ENCODE measurements at places on chromosomes 2 and 18. TPM values are rescaled to one million over a fixed set of nuclear protein-coding genes. Genes with fewer than 3 reads are reported as not detected.

DNA sequence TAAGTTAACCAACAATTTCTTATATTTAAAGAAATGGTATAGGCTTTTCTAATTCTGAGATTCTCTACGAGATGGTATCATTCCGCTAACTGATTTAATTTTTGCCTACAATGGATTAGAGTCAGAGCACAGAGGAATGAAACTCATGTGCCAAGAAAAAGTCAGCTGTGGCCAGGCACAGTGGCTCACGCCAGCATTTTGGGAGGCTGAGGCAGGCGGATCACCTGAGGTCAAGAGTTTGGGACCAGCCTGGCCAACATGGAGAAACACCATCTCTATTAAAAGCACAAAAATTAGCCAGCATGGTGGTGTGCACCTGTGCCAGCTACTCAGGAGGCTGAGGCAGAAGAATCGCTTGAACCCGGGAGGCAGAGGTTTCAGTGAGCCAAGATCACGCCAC is 17.0 kb upstream of the TTN start:
- H3K27me3 ChIP-seq, result no peaks in the 10 kb centered on the region
- peak; percentile 75 for DNase-seq
- no peak overlapping the region for H3K4me3 ChIP-seq
- no peak overlapping the region for H3K27ac ChIP-seq
- H3K4me1 ChIP-seq, result no peaks in the 10 kb centered on the region

DNA sequence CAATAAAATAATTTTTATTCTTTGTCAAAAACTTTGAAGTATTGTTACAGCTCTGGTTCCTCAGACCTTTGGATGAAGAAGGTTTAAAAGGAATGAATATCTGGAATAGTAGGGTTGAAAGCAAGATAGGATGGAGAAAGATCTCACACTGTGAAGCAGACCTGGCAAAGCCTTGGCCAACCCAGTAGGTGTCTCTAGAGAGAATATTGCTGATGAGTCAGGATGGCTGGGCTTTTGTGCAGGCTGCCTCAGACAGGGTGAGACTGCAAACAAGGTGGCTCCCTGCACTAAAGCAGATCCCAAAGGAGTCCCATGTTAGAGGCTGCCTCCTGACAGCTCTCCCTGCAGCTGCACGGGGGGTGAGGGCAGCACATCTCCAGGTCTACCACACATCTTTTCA is 226.0 kb upstream of the ITGA4 start:
- H3K4me1 ChIP-seq, result no peaks in the 10 kb centered on the region
- no peaks in the 10 kb centered on the region for H3K36me3 ChIP-seq
- no peak overlapping the region for H3K27ac ChIP-seq
- no peaks in the 10 kb centered on the region for H3K27me3 ChIP-seq

DNA sequence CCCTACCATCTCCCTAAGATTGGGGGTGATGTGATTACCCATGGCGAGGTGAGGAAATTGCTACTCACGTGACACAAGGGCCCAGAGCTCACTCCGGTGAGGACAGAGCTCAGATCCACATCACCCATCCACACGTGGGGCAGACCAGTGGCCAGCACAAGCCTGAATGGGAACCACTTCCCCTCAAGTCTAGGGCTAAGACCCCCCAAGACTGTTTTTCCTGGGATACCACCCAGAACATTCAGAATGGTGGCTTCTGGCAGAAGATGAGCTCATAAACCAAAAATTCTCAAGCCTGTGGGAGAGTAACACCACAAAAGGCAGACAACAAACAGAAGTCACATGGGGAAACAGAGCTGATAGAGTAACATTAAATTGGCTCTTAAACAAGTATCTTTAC is 321.4 kb downstream of the ALK start:
- H3K4me1 ChIP-seq, result no peaks in the 10 kb centered on the region
- DNase-seq, result no peak
- H3K36me3 ChIP-seq, result no peaks in the 10 kb centered on the region
- H3K27ac ChIP-seq, result no peak overlapping the region
- H3K27me3 ChIP-seq, result no peaks in the 10 kb centered on the region

DNA sequence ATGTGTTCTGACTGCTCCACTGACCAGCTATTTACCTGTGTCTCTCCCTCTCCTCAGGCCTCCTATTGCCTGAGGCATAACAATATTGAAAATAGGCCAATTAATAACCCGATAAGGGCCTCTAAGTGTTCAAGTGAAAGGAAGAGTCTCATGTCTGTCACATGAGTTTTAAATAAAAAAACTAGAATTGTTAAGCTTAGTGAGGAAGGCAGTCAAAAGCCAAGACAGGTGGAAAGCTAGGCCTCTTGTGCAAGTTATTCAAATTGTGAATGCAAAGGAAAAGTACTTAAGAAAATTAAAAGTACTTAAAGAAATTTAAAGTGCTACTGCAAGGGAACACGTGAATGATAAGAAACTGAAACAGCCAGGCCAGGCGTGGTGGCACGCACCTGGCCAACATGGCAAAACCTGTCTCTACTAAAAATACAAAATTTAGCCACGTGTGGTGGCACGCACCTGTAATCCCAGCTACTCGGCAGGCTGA is 44.9 kb upstream of the TAF4B start:
- no peak overlapping the region for H3K4me3 ChIP-seq
- H3K36me3 ChIP-seq, result no peaks in the 10 kb centered on the region
- H3K27ac ChIP-seq, result no peak overlapping the region
- H3K27me3 ChIP-seq, result no peaks in the 10 kb centered on the region
- H3K4me1 ChIP-seq, result no peaks in the 10 kb centered on the region

- H3K36me3 ChIP-seq, result no peaks in the 10 kb centered on the region
- no peaks in the 10 kb centered on the region for H3K27me3 ChIP-seq
- no peak for DNase-seq
- no peak overlapping the region for H3K4me3 ChIP-seq
- H3K27ac ChIP-seq, result no peak overlapping the region
Measured at GRCh38 chr2:103991591-103991990, 862.3 kb upstream of the POU3F3 start.

DNA sequence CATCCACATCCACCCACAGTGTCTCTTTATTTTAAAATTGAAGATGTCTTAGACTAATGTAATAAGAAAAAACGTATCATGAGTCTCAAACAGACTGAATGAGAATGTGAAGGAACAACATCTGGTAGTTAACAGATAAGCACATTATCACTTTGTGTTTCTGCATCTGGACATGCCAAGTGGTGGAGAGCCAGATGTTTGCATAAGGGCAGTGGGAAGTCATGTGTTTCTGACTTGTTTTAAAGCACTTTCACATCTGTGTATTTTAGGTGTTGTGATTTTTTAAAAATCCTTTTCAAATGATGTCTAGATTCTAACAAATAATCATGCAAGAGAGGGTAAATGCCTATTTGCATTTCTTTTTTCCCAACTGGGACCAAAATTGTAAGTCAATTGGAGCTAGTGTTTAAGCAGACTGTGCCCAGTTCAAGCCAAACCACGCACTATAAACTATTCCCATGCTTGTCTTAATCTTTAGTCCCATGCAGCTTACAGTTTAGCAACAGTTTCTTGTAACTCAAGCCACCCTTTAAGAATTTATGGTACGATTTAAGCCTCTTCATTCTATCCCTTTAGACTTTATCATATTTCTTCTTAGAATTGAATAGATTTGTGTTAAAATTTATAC is 272.7 kb upstream of the DOK6 start:
- no peak for DNase-seq
- no peaks in the 10 kb centered on the region for H3K36me3 ChIP-seq
- no peak overlapping the region for H3K27ac ChIP-seq
- no peaks in the 10 kb centered on the region for H3K4me1 ChIP-seq

DNA sequence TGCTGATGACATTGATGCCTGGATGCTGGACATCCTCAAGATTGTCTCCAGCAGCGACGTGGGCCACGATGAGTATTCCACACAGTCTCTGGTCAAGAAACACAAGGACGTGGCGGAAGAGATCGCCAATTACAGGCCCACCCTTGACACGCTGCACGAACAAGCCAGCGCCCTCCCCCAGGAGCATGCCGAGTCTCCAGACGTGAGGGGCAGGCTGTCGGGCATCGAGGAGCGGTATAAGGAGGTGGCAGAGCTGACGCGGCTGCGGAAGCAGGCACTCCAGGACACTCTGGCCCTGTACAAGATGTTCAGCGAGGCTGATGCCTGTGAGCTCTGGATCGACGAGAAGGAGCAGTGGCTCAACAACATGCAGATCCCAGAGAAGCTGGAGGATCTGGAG is 94.1 kb upstream of the EML6 start:
- H3K4me1 ChIP-seq, result no peaks in the 10 kb centered on the region
- H3K27me3 ChIP-seq, result no peaks in the 10 kb centered on the region
- no peak overlapping the region for H3K27ac ChIP-seq
- H3K36me3 ChIP-seq, result peaks cover 26% of the 10 kb centered on the region

- H3K4me3 ChIP-seq, result no peak overlapping the region
- H3K27ac ChIP-seq, result no peak overlapping the region
- no peaks in the 10 kb centered on the region for H3K27me3 ChIP-seq
- DNase-seq, result no peak
Measured at GRCh38 chr18:66813138-66813537, 209.2 kb upstream of the CDH19 start.

DNA sequence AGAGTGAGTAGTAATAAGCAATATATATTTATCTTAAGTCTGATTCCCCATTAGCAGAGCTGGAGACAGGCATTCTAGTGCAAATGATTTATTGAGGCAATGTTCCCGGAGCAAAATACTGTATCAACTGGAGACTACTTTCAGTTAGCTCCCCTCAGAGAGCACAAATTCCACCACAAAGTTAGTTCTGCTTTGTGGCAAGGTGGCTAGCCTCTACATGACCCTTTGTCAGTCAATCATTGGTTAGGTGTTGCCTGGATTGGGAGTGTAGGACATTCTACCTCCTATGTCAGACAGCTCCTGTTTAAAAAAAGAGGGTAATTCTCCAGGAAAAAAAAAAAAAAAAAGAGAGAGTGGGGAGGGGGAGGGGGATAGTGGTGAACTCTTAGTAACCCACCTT is 402.2 kb downstream of the NR4A2 start:
- no peak for DNase-seq
- no peak overlapping the region for H3K27ac ChIP-seq
- H3K27me3 ChIP-seq, result no peaks in the 10 kb centered on the region
- H3K4me1 ChIP-seq, result no peaks in the 10 kb centered on the region

GRCh38 chr2:86044045-86044444 is 61.6 kb downstream of the POLR1A start:
- H3K36me3 ChIP-seq, result no peaks in the 10 kb centered on the region
- no peaks in the 10 kb centered on the region for H3K4me1 ChIP-seq
- H3K27me3 ChIP-seq, result no peaks in the 10 kb centered on the region

DNA sequence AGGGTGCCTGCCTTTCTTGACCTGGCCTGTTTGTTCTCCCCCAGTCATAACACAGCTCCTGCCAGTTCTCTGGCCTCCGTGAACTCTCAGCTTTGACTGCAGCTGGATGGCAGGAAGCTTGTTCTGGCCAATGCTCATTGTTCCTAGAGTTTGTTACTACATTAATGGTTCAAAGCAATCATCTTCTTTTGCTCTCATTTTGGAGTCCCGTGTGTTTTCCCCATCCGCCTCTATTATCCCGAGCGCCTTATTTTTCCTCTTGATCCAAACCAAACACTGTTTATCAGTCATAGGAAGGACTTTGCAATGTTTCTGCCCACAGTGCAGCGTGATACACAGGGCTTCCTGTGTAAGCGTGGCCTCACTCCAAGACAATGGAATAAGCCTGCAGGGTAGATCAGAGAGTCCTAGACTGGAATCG is 184.3 kb upstream of the APCDD1 start:
- no peak overlapping the region for H3K27ac ChIP-seq
- H3K27me3 ChIP-seq, result no peaks in the 10 kb centered on the region
- H3K36me3 ChIP-seq, result no peaks in the 10 kb centered on the region
- no peaks in the 10 kb centered on the region for H3K4me1 ChIP-seq
- no peak overlapping the region for H3K4me3 ChIP-seq

GRCh38 chr2:235810252-235810651 is 316.4 kb downstream of the AGAP1 start:
- H3K4me3 ChIP-seq, result no peak overlapping the region
- peaks cover 6% of the 10 kb centered on the region for H3K36me3 ChIP-seq
- DNase-seq, result no peak
- no peaks in the 10 kb centered on the region for H3K4me1 ChIP-seq
- no peaks in the 10 kb centered on the region for H3K27me3 ChIP-seq
- no peak overlapping the region for H3K27ac ChIP-seq

DNA sequence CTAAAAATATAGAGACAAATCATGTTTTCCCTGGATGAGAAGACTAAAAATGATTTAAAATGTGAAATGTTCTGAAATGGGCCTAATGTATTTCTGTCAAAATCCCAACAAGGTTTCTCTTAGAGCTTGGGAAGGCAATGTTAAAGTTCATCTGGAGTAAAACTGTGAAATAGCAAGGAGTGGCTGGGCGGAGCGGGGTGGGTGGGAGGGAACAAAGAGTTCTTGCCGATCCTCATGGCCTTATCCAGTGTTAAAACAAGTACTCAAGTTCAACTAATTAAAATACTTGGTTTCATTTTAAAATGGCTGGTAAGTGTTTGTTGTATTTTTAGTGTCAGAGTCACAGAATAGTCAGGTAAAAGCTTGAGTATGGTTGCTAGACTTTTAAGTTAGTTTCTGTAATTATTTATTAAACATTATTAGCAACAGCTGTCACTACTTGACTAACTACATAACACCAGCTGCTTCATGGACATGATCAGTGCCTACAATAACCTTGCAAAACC is 87.3 kb downstream of the RTN4 start:
- no peak overlapping the region for H3K27ac ChIP-seq
- no peak overlapping the region for H3K4me3 ChIP-seq
- DNase-seq, result no peak

DNA sequence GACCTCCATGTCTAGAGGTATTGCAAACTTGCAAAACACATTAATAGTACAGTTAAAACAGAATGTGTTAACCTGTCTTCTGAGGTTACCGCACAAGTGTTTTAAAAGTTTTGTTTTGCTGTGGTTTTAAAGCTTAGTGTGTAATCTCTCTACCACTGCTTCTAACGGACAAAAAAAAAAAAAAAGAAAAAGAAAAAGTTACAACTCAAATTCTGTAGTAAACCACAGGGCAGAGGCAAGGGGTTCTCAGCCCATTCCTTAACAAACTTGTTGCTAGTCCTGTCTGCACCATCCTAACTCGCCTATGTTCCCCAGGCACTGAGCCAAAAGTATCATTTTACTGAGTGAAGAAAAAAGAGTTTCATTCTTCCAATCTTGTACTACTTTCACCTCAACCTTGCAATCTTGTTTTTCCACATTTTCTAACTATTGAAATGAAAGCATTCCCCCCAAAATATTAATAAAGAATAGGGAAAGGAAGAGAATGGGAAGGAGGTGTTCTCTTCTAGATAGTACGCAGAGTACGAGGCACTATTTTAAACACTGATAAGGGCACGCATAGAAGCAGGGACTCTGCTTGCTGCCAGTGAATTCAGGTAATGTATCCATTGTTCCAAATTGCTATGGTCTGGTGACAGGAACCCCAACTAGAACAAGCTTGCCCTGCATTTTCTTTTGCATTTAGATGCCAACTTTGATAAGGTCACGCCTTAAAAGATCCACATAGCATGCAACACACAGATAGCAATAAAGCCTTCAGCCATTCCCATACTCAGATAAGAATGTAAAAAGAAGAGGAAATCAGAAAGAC is 47.1 kb downstream of the IKZF2 start:
- H3K27ac ChIP-seq, result no peak overlapping the region
- no peaks in the 10 kb centered on the region for H3K36me3 ChIP-seq
- peaks cover 6% of the 10 kb centered on the region for H3K4me1 ChIP-seq
- no peak overlapping the region for H3K4me3 ChIP-seq
- DNase-seq, result no peak
- H3K27me3 ChIP-seq, result no peaks in the 10 kb centered on the region

GRCh38 chr2:195168369-195168768 is 488.7 kb upstream of the SLC39A10 start:
- H3K27ac ChIP-seq, result no peak overlapping the region
- H3K27me3 ChIP-seq, result no peaks in the 10 kb centered on the region
- no peaks in the 10 kb centered on the region for H3K36me3 ChIP-seq
- H3K4me3 ChIP-seq, result no peak overlapping the region
- no peaks in the 10 kb centered on the region for H3K4me1 ChIP-seq

GRCh38 chr18:13616041-13616440 is 110.3 kb downstream of the FAM210A start:
- no peaks in the 10 kb centered on the region for H3K36me3 ChIP-seq
- H3K27me3 ChIP-seq, result no peaks in the 10 kb centered on the region

Gene RGPD3
- total RNA-seq, result 0.18 TPM

Gene CNTNAP5
- not detected for total RNA-seq

Gene ASB18
- total RNA-seq, result not detected

Gene SPATS2L
- total RNA-seq, result 59.8 TPM

Data from aorta (tissue), 5 donors.